ENCODE measurements at places on chromosomes 11 and 22.

DNA sequence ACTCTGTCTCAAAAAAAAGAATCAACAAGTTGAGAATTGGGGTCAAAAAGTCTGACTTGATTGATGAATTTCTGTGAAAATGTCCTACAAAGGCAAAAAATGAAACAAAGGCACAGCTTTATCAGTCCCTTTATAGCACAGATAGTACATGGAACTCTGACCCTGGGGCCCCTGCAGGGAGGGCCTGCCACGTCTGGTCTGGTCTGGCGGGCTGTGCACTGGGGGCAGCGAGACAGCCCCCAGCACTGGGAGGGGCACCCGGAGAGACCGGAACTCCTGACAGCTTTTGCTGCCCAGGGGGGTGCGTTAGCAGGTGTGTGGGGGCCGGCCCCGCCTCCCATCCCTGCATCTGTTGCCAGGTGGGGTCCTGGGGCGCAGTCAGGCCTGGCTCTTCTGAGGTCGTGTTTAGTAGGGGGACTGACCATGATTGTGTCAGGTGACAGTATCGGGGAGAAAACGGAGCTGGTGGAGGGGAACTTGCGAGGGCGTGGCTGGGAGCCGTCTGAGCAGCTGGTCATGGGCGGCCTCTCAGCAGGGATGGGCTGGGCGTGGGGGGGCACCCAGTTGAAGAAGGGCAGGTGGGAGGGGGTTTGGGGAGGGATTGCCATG lies 51.7 kb downstream of the GRAMD4 start:
- DNase-seq, result no peak

- DNase-seq, result no peak
Observed at GRCh38 chr22:43047605-43048004, 32.7 kb upstream of the PACSIN2 start.

DNA sequence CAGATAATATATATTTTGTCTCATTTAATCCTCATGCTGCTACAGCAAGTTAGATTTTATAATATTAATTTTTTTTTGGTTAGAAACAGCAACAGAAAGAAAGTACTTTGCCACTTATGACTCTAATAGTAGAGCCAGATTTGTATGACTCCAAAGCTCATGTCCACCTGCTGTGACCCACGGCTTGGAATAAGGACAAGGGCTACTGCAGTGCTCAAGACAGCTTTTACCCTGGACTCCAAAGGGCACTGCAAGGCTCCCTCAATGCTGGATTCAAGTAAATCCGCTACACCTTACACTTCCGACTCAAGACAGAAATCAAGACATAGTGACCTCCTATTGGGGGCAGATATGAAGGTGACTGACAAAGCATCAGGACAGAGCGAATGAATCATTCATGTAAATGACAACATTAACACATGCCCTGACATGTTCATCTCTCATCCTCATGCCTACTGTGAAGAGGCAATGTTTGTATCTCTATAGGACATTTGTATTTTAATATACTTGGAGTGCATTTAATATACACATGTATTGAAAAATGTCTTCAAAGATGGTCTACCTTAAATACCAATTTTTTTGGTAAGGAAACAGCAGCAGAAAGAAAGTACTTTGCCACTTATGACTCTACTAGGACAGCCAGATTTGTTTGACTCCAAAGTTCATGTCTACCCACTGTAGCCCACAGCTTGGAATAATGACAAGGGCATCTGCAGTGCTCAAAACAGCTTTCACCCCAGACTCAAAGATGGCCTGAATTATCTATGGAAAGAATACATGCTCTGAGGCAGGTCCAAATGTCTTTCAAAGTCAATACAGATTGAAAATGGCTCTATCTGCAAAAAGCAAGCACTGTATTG lies 375.6 kb upstream of the CCDC90B start:
- no peak for DNase-seq

GRCh38 chr22:30705710-30706651 lies 11.3 kb downstream of the OSBP2 start:
- DNase-seq, result no peak

DNA sequence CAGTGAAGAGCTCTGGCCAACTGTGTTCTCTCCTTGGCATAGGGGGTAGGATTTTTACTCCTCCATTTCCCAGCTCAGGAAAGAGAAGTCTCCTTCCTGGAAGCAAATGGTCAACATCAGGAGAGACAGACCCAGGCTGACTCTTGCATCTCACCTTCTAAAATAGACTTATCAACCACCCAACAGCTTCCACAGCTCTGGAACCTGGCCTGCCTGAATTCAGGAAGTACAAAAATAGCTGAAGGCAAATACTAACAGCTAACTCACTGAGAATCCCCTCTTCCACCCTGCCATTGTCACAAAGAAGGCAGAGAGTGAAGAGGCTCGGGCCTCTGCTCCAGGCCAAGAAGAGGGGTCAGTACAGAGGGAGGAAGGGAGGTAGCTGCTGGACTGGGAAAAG lies 213.6 kb downstream of the NXPE2 start:
- no peak for DNase-seq

GRCh38 chr11:12362857-12363256 lies 14.5 kb upstream of the PARVA start:
- no peak for DNase-seq

DNA sequence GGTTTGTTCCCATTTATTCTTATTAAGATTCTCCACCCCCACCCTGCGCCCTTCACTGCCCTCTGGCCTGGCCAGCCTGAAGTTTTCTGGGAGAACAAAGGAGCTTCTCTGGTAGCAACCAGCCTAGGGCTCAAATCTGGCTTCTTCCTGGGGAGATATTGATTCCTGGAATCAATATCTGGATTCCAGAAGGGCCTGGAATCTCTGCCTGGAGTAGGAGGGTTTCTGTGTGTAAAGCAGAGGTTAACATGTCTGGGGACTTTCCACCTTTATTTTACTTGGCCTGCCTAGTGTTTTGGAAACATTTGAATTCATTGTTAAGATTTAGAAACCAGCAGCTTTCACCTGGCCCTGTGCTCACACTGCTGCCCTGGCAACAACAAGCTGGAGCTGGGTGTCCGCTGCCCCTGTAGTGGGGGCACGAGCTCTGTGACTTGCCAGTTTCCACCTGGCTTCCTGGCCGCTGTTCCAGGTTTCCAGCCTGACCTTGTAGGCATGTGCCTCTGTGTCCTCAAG lies 5.5 kb downstream of the C11orf91 start:
- DNase-seq, result no peak

DNA sequence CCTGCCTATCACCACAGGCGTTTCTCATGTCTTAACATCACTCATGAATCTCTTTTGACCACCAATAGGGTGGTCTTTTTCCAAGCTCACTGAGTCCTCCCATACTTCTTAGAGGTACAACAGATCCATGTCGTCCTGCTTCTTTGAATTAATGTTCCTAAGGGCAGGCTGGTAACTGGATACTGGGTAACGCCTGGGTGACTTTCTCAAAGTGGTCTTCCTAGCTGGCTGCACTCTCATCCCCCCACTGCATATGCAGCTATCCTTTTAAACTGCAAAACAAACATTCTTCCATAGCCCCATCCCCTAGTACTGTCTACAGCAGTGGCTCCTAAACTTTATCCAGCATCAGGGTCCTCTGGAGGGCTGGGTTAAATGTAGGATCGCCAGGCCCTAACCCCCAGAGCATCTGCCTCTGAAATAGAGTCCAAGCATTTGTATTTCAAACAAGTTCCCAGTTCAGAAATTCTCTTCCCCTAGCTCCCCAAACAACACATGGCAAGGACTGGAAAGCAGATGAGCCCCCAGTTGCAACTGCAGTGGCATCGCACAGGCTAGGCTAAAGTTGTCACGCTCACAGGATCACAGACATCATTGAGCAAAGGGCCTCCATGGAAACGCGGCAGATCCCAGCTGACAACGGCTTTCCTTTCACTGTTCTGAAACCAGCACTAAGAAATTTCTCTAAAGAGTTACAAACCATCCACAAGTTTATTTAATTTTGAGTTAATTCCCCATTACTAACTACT lies 204.9 kb downstream of the LARGE1 start:
- no peak for DNase-seq

DNA sequence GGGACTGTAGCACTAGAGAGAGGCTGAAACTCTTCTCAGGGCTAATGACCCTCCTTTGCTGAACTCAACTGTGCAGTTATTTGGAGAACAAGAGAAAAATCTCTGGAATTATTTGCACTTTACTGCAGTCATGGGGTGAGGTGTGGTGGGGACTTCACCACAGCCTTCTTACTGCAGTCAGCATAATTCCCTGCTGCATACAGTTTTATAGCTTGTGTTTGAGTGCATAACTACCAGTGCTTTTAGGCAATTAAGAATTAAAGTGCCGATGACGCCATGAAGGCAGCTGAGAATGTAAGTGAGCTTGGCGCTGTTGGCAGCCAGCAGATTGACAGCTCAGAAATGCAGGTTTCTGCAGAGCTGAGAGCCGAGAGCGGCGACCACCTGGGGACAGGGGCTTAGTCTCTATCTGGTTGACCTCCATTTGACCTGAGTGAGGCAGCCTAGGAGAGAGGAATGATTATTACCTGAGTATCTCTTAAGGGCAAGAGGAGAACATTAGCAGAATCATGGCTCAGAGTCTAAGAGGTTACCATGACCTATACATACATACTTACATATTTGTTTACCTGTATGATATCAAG lies 830.0 kb downstream of the NTM start:
- no peak for DNase-seq

DNA sequence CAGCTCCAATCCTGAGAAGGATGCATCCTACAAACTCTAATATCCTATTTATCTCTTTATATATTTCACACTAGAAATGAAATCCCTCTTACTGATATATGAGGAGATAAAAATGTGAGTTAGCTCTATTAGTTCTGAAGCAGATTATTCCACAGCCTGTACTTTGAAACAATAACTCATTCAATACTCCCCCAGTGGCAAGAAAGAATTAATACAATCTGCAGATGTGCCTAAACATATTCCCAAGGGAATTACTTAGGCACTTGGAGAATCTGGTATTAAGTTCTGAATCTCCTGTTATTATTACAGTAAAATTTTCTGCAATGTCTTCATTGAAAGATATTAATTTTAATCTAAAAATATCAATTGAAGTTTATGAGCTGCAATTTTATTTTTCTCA lies 59.4 kb downstream of the DDI1 start:
- DNase-seq, result no peak

DNA sequence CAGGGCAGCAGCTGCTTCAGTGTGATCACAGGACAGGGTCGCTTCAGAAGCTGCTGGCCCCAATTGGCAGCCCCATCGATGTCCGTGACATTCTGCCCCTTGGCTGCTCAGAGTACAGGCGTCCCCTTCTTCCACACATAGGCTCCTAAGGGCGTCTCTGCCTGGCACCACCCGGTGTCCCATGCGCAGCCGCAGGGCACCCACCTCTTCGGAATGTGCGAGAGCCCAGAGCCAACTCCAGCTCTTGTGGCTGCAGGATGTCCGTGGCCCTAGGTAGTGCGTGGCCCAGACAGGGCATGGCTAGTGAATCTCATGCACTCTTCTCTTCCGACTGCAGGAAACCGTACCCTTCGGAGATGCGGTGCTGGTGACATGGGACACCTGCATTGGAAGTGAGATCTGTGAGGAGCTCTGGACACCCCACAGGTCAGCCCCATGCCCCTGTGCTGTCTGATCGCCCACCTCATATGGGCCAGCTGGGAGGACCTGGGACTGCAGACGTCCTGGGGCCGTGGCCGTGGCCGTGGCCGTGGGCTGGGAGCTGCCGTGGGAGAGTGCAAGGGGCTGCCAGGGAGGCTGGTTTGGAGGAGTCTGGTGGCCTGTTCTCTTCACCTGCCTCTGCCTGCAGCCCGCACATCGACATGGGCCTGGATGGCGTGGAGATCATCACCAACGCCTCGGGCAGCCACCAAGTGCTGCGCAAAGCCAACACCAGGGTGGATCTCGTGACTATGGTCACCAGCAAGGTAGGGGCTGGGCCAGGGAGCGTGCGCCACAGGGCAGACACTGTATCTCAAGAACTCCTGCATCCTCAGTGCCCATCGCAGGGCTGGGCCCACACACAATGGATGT lies 20.2 kb downstream of the NADSYN1 start:
- DNase-seq, result no peak

DNA sequence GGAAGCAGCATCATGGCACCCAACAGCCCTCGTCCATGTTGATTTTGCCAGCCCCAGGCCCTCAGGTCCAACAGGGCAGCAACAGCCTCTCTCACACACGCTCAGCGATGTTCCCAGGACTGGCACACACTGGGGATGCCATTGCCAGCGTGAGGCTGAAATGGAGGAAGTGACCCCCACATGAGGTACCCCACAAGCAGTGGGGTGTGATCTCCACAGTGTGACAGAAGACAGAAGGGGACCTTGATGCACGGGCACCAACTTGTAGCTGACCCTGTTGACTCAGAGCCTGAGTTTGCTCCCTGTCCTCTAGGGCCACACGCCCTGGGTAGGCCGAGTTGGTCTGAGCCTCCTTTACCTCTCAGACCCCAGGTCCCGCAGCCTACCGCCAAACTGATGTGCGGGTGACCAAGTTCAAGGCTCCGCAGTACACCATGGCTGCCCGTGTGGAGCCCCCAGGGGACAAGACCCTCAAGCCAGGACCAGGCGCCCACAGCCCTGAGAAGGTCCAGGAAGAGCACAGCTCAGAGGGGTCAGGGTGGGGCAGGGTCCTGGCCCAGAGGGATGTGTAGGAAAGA lies 6.2 kb downstream of the SCGB1C1 start:
- DNase-seq, result no peak

DNA sequence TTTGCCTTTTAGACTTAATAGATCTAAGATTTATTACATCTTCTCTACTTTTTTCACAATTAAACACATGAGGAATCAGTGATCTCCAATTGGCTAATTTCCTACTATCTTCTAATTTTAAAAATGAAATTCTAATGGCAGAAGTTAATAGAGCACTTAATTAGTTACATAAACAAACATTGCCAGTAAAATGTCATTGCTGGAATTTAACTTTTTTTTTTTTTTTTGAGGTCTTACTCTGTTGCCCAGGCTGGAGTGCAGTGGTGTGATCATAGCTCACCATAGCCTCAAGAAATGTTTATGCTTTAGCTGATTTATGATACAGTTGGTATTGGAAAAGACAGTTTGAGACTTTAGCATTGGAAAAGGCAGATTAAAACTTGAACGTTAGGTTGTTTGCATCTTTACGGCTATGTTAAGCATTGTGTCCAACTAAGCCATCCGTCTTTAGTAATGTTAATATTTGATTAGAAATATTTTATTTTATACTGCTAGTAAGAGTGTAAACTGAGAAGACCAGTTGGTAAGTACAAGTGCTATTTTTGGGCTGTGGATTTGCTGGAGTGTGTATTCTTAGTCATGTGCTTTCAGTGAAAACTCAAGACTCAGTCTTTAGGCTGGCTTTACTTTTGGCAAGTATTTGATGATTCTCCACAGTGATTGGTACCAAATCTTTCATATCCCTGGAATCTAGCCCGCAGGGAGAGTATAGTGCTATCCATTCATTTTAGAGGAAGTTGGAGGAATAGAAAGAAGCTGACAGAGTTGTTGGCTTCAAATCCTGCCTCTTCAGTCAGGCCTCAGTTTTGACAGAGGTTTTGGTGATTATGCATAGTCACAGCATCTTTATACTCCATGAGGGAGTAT lies 4.5 kb downstream of the ANO5 start:
- DNase-seq, result no peak

Data from CD4-positive, alpha-beta T cell treated with Interferon gamma for 1 hour (primary cell).